ENCODE measurements at places on chromosomes 7 and 10.
A peak's percentile ranks its signal among the peaks of the same experiment; 100 is the strongest.

DNA sequence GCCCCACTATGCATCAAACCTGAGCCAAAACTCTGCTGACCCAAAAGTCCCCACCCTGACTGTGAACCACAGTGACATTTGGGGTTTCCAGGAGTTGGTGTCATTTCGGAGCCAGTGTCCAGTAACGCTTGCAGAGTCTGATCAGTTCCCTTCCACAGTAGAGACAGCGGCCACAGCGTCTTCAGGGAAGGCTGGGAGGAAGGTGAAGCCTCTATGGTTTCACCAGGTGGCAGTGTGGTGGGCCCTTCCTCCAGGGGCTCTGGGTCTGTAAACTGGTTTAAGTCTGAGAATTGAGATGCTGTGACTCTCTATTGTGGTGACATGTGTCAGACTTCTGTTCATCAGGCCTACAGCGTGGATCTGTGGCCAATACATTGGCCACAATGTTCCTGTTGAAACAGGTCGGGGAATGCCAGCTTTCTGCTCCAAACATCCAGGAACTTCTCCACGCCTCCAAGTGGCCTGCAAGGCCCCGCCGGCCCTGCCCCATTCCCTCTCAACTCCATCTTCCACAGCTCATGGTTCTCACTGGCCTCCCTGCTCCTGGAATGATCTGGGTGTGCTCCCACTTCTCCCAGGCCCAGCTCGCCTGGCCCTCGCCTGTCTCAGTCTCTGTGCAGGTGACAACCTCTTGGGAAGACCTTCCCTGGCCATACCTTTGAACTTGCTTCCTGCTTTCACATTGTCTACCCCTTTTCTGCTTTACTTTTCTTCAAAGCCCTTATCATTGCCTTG lies 124.5 kb upstream of the FAM20C start:
- DNase-seq = no peak

DNA sequence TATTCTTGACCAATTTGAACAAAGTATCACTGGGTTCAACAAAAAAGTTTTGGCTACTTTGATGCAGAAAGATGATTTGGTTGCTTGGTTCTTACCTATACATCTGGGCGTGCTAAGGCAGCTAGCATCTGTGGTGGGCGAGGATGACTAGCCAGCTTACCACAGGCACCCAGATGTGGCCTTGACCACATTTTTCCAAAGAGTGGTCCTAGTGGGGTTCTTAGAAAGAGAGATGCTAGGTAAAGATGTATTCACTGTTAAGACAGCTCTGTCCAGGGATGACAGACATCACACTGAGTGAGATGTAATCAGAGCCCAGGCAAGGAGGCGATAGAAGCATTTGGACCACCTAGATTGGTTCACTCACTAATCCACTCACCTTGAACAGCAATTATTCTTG lies 785 bp downstream of the DNTT start:
- DNase-seq = no peak

DNA sequence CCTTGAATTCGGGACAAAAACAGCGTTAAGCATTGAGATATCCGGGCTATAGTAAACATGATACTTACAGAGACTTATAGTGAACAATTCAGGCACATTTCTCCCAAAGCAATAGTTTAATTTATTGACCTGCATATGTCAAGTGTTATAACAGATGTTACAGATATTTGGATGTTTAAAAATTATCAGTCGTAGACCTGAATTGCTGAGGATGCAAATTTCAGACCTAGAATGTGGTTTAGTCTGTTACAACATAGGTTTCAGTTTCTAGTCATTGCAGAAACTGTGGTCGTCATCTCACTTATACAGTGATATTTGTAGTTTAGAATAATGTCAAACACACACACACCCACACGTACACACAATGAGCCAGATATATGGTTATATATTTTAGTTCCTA lies 85.2 kb downstream of the VTI1A start:
- peak; percentile 20 for DNase-seq

DNA sequence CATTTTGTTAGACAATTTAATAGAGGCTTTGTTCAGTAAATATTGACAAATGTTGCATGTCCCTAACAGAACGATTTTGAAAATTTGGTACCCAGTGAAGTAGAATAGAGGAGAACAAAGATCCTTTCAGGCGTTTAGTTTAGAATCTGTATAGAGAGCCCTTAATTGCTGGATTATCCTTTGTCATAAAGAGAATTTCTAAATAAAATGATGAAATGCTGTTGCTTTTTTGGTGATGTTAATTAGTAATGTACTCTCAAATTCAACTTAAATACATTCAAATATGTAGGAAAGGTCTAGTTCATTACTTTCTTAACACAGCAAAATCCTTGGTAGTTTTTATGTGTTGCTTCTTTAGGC lies 1.2 kb downstream of the LUC7L2 start:
- no peak for DNase-seq

GRCh38 chr7:154353355-154353767 lies 301.2 kb downstream of the DPP6 start:
- no peak for DNase-seq

- DNase-seq = no peak
Measured at GRCh38 chr7:111853201-111853990, 291.1 kb upstream of the IMMP2L start.

- DNase-seq = no peak
Measured at GRCh38 chr7:22876986-22877729, 54.5 kb upstream of the TOMM7 start.

DNA sequence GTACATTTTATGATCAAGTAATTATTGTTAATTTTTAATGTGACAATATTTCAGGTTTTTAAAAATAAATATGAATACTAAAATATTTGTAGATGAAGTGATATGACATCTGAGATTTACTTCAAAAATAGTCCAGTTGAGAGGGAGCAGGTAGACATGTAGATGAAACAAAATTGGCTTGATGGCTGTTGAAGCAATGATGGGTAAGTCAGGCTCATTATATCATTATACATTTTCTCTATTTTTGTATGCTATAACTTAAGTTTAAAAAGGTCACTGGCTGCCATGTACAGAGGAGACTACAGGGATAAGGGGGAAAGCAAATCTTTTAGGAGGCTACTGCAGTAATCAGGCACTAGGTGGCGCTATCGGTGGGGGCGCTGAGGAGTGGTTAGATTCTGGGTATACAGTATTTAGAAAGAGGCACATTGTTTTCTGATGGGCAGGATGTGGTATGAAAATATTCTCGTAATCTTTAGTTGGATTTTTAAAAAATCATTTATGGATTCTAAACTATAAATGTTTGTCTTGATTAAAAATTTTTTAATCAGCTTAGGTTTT lies 189.8 kb upstream of the IMMP2L start:
- DNase-seq = peak; percentile 83

DNA sequence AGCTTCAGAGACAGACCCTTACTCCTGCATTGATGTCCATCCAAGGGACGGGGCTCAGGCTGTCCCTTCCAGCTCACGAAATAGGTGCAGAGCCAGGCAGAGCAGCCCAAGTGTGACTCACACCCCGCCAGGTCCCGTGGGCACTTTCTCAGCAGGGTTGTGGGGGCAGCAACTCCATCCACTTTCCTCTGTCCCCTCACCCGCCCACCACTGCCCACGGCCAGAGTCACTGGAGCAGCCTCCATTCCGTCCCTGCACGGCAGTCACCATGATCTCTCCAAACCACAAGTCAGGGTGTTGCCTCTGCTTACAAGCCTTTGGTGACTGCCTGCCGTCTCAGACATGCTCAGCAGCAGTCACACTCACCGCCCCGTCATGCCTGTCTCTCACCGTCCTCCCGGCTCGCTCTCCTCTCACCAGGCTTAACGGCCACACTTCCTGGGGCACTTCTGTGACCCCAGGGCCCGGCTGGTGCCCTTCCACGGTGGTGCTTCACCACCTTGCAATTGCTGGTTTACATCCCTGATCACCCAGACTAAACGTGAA lies 39.3 kb downstream of the CALML3 start:
- DNase-seq = peak; percentile 72

DNA sequence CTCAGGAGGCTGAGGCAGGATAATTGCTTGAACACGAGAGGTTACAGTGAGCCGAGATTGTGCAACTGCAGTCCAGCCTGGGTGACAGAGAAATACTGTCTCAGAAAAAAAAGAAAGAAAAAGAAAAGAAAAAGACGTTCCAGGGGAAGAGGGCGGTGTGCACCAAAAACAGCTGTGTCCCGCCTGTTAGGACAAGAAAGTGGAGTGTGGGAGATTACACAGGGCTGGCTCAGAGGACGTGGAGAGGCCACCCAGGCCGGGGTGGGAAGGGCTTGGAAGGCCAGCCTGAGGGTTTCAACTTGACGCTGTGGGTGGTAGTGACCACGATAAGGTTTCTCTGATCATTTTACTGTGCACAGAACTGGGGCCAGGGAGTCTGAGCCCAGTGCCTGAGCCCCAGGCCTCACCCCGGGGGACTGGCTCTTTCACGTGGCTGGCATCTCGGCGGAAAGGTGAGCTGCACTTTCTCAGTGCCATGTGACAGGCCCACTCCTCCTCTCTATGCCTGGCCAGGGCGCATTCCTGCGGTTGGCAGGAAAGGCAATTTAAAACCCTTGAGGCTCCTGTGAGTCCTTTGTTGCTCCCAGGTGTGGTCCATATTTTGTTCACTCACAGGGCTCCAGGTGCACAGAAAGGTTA lies 13.9 kb downstream of the RHBDD2 start:
- DNase-seq = no peak

DNA sequence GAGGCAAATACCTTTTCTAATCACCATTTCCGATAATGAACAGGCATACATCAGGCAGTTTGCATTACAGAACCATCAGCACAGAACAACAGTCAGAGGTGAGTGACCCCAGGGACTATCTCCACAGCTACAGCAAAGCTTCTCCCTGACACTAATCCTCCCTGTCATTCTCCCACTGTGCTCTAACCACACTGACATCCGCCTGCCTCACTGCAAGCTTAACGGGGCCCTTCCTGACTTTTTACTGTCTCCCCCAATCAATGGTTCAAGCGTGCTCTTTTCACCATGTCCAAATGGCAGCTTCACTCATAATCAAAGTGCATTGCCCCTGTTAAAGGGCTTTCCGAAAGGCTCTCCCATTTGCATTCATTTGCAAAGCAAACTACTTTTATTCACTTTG lies 196.3 kb downstream of the DNAJC1 start:
- DNase-seq = peak; percentile 8

DNA sequence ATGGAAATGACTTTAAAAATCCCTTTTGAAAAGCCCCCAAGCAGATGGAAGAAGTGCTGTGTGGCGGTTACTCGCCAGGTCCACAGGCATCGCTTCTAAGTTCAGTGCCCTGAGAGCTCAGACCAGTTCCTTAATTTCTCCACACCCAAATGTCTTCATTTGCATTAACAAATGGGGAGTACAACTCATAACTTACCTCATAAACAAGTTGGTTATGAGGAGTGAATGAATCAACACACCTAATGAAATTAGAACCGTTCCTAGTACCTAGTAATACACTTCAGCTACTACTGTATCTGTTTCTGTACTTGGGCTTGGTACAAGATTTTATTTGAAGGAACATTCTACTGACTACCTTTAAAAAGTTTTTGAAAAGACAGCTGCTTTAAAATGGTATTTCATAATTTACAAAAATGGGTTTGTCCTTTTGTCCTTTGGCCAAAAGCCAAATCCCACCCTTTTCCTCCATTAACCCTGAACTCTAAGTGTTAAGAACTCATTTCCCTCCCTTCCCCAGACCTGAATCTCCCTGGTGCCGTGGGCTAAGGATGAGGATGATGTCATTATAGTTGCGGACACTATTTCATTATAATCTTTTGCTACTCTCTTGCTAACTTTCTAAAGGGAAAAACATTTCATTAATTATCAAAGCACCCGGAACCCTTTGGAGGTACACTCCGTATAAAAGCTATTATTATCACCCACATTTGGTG lies 221.5 kb upstream of the CELF2 start:
- no peak for DNase-seq

- DNase-seq = no peak
Measured at GRCh38 chr10:79375321-79376077, 28.2 kb downstream of the PPIF start.

GRCh38 chr7:133310232-133310862 lies 57.5 kb downstream of the EXOC4 start:
- DNase-seq = peak; percentile 8

DNA sequence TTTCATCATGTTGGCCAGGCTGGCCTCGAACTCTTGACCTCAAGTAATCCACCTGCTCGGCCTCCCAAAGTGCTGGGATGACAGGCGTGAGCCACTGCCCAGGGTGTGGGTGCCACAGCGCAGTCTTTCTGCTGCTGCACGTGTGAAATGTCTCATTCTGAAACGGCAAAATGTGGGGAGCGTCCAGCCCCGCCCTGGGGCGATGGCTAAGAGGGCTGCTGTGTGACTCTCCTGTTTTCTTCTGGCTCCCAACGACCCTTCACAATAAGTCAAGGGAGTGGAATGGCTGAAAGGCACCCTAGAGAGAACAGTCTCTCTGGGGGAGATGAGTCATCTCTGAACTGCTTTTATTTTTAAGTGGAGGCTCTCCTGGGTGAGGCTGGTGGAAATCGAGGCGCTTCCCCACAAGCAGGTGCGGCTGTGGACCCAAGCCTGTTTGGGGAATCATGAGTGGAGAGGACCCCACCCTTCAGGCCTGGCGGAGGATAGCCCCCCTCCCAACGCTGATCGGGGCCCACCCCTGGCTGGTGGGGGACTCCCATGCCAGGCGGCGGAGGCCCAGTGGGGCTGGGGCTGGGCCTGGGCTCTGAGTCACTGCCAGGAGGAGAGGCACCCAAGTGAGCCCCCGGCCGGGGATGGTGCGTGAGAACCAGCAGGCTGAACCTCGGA lies 18.0 kb downstream of the ADAP1 start:
- DNase-seq = no peak

GRCh38 chr7:142813226-142813625 lies 41.6 kb upstream of the EPHB6 start:
- DNase-seq = no peak

GRCh38 chr10:101053516-101053915 lies 8.3 kb upstream of the KAZALD1 start:
- no peak for DNase-seq
